ENCODE measurements at places on chromosomes 4 and X.

- no peak for DNase-seq
Measured at GRCh38 chrX:101999644-102000539, 68.1 kb upstream of the ZMAT1 start.

GRCh38 chr4:100082852-100083251, 107.4 kb downstream of the DDIT4L start:
- DNase-seq, result no peak

DNA sequence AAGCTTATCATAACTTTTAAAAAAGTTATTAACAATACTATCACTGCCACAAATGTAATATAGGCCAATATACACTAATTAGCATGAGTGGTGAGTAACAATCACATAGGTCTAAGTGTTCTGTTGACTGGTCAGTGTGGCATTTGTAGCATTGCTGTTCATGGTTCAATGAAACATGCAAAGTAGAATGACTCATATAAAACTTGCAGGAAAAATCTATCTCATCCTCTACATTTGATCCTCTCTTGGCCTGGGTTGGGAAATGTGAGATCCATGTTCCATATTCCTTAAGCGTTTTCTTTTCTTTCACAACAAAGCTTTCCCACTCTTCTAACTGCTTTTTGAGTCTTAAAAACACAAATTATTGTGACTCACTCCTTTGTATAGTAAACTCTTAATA, 1418.7 kb downstream of the FSTL5 start:
- no peak for DNase-seq

DNA sequence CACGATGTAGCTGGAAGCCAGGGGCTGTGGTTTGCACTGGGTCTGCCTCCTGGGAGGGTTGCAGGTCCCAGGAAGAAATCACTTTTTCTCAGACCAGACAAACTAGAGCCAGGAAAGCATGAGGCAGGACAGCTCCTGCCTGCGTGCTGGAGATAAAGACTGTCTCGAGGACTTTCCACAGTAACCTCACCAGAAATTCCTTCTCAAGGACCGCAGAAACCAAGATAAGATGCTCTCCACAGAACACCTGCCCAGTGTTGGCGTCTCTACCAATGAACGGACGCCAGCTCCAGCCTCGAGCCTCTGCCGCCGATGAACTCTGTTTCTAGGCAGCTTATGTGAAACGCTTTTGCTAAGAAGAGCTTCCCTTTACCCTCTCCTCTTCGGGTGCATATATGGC, 76.9 kb upstream of the AFAP1 start:
- DNase-seq, result no peak

DNA sequence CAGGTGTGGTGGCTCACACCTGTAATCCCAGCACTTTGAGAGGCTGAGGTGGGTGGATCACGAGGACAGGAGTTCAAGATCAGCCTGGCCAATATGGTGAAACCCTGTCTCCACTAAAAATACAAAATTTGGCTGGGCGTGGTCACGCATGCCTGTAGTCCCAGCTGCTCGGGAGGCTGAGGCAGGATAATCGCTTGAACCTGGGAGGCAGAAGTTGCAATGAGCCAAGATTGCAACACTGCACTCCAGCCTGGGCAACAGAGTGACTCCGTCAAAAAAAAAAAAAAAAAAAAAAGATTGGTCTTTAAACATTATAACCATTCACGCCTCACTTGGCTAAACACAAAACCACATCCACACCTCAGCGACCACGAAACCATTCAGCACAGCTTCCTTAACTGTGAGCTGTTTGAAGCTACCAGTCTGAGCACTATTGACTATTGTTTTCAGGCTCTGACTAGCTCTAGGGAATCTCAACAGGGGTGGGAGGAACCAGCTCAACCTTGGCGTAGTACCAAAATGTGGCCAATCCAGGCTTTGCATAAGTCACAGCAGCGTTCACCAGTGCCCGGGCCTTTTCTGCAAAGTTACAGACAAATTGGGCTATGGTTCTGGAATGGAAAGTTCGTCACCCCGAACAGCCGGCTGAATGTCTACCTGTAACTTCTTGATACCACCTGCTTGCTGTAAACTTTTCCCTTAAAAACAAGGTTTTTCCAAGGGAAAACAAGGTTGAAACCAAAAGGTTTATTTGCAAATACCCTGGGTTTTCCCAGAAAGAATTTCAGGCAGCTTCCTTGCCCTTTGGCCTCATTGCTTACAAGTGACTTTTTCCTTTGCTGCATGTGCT, 73.6 kb upstream of the DHX15 start:
- DNase-seq, result no peak

DNA sequence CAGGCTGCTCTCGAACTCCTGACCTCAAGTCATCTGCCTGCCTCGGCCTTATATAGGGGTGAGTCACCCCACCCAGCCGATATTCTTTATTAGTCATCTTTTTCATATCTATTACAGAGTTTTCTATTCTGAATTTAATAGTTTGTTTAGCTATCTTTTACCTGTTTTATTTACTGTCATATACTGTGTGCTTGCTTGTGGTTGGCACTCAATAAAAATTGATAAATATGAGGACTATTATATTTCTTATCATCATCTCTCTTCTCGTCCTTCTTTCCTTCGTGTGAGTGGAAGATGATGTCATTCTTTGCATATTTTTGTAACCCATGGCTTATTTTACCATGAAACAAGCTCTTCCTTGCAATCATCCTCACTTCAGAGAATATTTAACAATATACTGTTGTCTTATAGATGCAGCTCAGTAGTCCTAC, 265.5 kb downstream of the ARHGAP24 start:
- DNase-seq, result no peak

DNA sequence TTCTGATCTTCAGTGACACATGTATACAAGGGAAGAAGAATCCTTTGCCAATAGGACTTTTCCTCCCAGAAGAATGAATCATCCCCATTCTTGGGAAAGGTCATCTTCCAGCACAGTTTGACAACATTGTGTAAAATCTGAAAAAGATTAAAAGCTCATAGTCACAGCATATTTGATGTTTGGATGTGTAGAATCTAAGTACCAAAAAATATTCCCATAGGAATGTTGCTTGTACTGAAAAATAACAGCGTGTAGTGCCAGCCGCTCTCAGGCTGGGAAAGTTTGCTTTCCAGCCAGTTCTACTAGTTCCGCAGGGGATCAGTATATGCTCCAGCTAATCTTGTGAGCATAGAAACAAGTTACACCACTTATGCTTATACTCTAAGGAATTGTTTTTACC, 74.7 kb upstream of the IL13RA1 start:
- no peak for DNase-seq

GRCh38 chr4:116539744-116540143, 545.6 kb downstream of the TRAM1L1 start:
- no peak for DNase-seq

DNA sequence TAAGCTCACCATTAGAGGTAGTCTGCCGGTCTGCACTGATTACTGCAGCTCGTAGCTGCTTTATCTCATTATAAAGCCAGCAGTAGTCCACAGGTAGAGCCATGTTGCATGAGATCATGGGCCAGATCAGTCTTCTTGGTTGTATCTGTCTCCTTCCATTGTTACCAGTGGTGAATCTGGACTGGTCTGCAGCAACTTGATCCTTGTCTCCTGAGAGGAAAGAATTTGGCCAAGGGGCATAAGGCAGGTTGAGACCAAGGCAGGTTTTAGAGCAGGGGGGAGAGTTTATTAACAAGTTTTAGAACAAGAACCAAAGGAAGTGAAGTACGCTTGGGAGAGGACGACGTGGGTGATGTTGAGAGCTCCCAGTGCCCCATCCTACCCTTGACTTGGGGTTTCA, 228.5 kb downstream of the STIM2 start:
- DNase-seq, result no peak

GRCh38 chr4:144463896-144464295, 182.1 kb upstream of the HHIP start:
- no peak for DNase-seq

DNA sequence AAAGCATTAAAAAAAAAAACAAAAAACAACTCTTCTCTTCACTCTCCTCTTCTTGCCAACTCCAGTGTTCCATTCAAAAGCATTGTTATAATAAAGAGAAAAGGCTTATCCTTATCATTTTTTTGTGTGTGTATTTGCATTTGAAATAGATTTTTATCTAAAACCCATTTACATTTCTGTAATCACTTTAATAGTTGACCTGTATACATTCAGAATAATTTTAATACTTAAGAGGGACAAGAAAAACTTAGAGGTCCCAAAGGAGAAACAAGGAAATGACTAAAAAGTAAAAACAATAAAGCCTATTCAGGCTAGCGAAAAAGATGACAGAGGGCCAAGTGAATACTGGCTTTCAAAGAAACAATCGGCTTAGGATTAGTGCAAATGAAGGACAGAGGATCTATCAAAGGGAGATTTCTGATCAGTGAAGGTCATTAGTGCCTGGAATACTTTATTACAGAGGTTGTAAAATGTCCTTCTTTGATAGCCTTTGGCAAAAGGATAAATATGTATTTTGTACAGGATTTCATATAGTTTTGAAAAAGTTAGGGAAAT, 808.3 kb downstream of the RPA4 start:
- no peak for DNase-seq

DNA sequence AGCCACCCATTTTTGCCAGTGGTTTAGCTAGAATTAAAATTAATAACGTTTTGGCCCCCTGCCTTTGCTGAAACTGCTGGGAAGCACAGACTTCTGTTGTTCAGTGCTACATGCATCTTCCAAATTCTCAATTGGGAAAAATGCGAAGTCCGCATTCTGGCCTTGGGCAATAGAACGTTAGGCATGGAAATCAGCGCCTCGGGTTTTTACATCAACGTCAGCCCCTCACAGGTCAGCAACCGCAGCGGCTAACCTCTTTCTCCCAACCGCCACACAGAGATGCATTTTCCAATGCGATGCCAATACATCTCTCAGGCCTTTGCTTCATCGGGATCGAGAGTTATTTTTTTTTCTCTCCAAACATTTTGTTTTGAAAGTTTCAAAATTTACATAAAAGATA, 339.1 kb downstream of the DCHS2 start:
- no peak for DNase-seq

DNA sequence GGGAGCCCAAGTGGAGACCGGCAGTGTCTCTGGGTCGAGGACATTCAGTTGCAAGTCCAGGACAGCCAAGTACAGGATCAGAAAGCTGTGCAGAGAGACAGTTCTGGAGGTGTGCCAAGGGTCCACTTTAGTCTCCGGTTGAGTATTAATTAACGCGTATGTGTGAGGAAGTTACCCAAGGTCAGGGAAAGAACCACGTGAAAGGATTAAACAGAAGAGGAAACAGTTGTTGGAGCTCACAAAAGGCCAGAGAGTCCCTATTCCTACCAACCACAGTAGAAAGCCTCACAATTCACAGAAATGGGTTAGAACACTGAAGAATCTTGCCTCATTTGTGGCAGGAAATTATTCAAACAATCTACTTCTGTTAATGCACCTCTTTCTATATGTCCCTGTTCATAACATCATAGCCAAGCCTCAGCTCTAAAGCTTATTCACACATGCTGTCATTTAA, 17.9 kb upstream of the NSUN7 start:
- no peak for DNase-seq

DNA sequence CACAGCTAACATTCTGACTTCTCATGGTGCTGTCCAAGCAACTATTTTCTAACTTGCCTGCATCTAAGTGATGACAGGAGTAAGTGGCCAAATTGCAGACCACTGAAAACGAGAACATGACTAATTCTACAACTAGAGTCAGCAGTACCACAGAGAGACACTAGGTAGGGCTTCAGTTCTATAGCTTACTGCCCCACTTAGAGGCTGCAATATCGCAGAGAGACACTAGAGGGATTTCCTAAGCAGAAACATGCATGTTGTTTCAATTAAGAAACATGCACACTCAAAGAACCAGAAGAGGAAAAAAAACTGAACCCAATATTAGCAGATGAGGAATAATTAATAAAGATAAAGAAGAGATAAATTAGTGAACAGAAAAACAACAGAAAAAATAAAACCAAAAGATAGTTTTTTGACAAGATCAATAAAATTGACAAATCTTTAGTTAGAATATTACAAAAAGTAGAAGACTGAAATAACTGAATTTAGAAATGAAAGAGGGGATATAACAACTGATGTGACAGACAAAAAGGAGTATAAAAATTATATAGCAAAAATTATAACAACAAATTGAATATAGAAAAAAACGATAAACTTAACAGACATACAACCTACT, 100.8 kb downstream of the SPIN4 start:
- DNase-seq, result peak; percentile 34

- DNase-seq, result no peak
Measured at GRCh38 chrX:112662559-112663427, 16.9 kb downstream of the LHFPL1 start.

DNA sequence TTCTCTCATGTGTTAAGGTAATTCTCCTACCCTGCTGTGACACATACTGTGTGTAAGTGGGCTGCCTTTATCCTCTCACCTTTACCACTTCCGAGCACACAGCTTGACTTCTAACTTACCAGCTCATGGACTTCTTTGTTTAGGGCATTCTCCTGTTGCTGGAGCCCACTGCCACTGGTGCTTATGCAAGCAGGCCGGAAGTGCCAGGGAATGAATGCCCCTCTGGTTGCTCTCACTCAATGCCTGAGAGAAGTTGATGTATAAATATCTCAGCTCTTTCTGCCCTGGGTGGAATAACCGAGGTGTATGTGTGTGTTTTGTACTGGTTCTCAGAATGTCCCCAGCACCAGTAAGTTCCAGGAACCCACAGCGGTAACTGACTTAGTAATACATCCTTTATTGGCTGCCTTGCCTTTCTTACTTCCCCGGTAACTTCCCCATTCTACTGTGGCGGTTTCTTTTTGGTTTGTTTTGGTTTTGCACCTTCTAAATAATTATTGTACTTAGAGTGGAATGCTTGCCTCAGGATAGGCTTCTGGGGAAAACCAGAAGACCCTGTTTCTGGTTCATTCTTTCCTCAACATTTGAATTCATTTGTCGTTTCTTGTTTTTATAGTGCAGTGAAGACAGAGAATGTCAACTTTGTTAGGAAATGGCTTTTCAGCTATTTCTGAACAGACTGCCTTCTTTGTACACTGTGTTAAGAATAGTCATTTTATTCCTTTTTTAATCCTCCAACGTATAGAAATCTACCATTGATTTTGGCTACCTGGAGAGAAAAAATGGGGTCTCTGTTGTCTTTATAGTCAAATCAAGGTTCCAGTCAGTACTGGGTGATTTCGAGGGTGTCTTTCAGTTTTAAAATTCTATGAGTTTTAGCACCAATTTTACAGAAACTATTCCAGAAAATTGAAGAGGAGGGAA, 45.4 kb downstream of the CXorf58 start:
- DNase-seq, result peak; percentile 36

- DNase-seq, result no peak
Measured at GRCh38 chr4:164482758-164483157, 271.2 kb upstream of the SMIM31 start.

DNA sequence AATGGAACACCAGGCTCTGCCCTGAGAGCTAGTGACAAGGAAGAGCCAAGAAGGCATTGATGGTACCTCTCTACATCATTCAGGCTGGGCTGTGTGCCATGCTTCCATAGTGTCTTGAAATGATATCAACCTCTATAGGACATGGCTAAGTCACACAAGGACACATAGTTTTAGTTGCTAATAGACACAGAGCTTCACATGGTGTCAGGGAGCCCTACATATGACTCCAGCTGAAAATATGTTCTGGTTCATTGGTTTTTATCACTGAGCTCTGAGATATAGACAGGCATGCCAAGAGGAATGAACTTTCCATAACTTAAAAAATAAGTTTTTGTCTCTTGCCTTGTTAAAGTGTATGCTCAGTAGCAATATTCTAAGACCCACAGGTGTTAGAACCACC, 72.1 kb upstream of the PRKG2 start:
- DNase-seq, result no peak

- no peak for DNase-seq
Measured at GRCh38 chrX:152177497-152178269, 39.3 kb upstream of the MAGEA10 start.

GRCh38 chr4:71095545-71095944, 102.1 kb downstream of the DCK start:
- no peak for DNase-seq

Measured in activated gamma-delta T cell treated with Interleukin-2 at 50 U/mL for 16 hours (primary cell).